HCEC 1CT (cell line): ENCODE measurements at places on chromosomes 2 and 18.

DNA sequence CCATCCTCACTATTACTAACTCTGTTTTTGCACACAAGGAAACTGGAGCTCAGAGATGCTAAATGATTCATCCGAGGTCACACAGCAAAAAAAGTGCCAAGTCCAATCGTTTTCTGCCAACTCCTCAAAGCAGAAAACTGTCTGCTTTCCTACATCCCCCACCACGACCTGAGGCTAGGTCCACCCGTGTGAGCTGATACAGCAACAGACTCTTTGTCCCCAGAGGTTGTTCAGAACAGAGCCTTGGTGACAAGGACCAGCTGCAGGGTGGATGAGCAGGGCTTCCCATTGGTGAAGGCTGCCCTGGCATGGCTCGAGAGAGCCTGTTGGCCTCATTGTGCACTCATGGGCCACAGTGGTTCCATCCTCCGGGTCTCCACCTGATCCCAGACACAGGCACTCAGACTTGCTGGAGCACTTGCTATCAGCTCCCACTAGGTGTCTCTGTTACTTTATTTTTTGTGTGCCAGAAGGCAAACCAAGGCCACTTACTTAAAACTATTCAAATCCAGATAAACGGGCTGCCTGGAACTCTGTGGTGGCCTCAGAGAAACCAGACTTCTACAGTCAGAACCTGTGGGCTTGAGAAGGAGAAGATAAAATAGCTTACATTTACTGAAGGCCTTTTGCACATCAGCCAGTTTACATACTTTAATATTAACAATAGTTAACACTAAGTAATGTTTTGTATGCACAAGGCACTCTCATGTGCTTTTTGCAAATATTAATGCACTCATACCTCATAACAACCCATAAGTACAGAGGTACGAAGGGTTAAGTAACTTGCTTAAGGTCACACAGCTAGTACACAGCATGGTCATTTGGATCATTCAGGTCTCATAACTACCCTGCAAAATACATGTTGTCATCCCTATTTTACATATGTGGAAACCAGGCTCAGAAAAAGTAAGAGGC, 62.9 kb upstream of the CTIF start:
- DNase-seq, result peak; percentile 77

GRCh38 chr2:240469740-240470139, 34.3 kb downstream of the GPC1 start:
- DNase-seq, result no peak

GRCh38 chr2:54088191-54088634, 27.2 kb upstream of the ACYP2 start:
- no peak for DNase-seq

- DNase-seq, result peak; percentile 56
Observed at GRCh38 chr2:135164431-135164830, 112.3 kb downstream of the RAB3GAP1 start.

DNA sequence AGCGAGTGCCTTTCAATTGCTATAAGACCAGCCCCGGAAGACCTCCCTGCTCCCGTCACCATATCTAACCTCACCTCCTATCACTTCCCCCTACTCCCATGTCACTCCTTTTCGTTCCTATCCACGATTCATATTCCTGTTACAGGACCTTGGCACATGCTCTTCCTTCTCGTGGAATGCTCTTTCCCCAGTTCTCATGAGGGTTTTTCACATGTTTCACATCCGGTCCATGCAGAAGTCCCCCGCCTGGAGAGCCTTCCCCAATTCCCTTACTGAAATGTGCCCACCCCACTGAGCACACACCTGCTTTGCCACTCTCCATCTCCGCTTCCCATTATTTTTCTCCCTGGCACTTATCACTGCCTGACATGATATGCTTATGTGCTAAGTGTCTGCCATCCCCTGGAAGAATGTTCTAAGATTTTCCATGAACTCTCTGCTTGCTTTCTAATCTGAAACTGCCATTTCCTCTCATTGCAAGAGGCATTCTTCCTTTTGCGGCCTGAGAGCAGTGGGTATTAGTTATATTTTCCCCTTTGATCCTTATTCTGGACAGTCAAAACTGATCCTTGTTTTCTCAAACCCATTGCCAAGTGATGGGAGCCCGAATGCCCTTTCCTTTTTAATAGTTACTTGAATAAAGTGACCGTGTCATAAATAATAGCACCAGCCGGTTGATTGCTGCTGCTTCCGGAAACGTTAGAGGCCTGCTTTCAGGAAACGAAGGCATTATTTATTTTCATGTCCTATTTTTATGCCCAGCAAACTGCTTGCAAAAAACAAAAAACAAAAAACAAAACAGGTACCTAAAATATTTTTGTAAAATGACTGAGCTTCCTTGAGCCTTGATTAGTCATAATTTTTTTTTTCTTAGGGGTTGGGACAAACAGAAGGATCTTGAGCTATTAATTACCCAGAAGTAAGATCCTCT, 127.9 kb downstream of the ZNF532 start:
- peak; percentile 55 for DNase-seq

DNA sequence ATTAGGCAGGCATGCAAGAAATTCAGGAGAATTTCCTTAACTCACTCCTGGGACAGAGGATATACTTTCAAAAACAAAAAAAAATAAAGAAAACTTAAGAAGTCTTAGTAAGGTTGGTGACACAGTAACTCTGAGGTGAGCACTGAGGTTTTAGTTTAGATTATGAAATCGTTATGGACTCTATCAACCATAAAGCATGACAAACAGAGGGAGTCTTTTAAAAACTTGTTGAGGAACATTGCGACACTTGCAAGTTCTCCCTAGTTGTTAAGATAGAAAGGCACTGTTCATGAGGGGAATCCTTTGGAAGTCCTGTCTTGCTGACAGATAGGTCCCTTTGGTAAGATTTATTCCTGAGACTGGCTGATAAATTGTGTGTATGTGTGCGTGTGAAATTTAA, 194.3 kb upstream of the ERBB4 start:
- no peak for DNase-seq

- peak; percentile 73 for DNase-seq
Observed at GRCh38 chr2:164737612-164738081, 104.0 kb downstream of the COBLL1 start.

- no peak for DNase-seq
Observed at GRCh38 chr18:47997338-47997780, 66.9 kb upstream of the SMAD2 start.

- peak; percentile 42 for DNase-seq
Observed at GRCh38 chr18:23453680-23454058, 582 bp downstream of the RIOK3 start.

DNA sequence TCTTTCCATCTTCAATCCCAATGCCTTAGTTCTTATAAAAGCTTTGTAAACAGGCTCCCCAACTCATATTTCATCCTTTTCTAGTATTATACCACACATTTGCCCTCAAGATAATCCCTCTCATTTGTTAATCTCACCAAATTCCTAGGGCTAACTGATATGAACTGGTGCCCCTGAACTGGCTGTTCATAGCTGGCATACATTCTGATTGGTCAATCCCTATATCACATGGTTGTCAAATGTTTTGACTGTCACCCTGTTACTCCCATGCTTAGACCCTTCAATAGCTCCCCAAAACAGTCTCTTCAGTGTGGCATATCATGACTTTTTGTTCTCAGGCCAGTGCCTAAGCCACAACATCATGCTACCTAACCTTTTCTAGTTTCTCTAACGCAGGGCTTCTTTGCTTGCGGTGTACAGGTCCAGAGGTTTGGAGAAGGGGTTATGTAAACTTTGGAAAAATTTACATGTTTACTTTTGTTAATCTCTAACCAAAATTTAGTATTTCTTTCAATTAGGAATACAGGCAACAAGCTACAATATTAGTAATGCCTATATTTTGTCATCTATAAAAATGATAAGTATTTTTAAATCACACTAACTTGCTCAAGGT, 30.5 kb downstream of the GDF7 start:
- no peak for DNase-seq

- no peak for DNase-seq
Observed at GRCh38 chr2:239004274-239005015, 156.6 kb downstream of the TWIST2 start.

DNA sequence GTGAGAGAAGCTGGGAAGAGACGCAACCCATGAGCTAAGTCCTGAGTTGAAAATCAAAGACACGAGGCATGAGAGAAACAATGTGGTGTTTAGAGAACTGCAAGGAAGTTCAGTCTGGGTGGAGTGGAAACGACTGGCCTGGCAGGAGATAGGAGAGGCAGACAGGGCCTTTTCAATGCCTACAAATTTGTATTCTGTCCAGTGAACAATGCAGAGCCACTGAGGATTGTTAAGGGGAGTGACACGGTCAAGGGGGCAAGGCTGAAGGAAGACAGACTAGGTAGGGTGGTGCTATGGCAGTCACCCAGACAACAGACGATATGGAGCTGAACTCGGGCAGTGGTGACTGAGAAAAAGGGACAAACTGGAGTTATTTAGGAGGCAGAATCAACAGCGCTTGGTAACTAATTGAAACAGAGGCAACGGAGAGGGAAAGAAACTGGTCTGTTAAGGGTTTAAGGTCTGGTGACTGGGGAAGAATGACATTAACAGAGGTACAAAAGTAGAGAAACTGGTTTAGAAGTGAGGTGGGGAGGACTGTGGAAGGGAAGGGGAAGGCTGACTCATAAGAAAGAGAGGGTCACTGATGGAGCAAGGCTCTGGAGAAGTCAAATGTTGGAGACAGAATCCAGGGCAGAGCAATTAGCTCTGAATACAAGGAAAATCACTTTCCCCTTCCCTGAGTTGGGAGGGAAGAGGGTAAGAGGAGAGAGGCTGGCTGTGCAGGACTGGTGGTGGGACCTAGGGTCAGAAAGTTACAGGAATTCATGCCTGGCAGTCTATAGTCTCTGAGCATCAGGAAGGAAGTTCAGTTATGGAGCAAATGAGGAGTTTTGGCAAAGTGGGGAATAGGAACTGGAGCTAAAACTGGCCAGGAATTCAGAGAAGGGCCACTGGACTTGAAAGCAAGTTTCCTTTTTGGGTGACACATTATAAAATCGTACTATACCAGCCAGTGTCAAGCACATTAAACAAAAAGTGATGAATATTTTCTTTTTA, 63.4 kb upstream of the CHRNA1 start:
- DNase-seq, result no peak

GRCh38 chr18:27656167-27656778, 471.2 kb upstream of the CHST9 start:
- DNase-seq, result no peak

DNA sequence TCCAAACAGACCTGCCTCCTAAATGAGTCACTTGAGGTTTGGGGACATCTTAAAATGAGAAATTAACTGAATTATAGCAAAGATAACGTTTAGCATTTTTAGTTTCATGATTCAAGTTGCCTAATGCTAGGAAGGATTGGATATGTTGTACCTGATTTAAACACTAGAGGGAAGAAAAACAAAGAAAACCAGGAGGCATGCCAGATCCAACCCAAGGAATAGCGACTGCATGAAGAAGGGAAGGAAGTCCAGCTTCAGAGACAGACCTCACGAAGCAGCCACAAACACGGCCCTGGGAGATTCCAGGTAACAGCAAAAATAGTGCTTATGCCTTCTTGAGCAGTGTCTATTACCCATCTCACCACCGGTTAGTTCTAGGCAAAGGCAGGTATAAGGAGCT, 499.9 kb upstream of the SPHKAP start:
- DNase-seq, result peak; percentile 68

DNA sequence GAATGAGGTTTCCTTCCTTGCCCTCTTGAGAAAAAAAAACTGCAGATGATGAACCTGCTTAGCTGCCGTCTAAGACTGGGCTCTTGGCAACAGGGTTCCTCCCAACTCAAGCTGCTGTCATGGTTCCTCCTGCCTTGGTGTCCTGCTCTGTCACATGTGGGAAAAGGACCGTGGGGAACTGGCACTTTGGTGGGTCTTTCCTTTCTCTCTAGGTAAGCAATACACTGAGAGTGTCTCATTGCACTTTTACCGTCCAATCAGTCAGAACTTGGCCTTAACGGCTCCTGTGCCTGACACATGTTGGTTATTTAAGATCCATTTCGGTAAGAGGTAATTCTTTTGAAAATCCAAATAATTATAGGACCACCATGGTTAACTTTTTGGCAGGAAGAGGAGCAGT, 60.8 kb upstream of the RNF152 start:
- no peak for DNase-seq

DNA sequence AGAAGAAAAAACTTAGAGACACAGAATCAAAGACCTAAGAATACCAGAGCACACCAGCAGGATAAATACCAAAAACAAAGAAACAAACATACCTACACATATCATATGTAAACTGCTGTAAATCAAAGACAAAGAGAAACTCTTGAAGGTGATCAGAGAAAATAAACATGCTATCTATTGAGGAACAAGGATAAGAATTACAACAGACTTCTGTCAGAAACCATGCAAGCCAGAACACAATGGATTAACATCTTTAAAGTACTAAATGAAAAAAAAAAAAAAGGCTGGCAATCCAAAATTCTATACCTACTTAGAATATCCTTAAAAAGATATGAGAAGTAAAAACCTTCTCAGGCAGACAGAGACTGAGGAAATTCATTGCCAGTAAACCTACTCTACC, 51.6 kb upstream of the MGAT4A start:
- DNase-seq, result no peak

DNA sequence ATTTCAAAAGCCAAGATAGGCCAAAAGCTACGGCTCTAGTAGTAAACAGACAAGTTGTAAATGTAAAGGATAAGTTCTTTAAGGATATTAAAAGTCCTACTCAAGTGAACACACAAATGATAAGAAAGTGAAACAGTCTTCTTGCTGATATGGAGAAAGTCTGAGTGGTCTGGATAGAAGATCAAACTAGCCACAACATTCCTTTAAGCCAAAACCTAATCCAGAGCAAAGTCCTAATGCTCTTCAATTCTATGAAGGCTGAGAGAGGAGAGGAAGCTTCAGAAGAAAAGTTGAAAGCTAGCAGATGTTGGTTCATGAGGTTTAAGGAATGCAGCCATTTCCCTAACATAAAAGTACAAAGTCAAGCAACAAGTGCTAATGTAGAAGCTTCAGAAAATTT, 111.7 kb upstream of the ZEB2 start:
- no peak for DNase-seq

- no peak for DNase-seq
Observed at GRCh38 chr2:236670235-236670620, 100.6 kb downstream of the ACKR3 start.

GRCh38 chr2:232793271-232793670, 16.9 kb upstream of the KCNJ13 start:
- no peak for DNase-seq

- DNase-seq, result no peak
Observed at GRCh38 chr2:171600126-171600525, 77.9 kb downstream of the CYBRD1 start.

- DNase-seq, result no peak
Observed at GRCh38 chr2:212494418-212495020, 44.1 kb downstream of the ERBB4 start.

GRCh38 chr2:9230881-9231280, 24.3 kb downstream of the ASAP2 start:
- no peak for DNase-seq

- peak; percentile 43 for DNase-seq
Observed at GRCh38 chr18:57561728-57562423, 24.6 kb downstream of the FECH start.

GRCh38 chr2:64568836-64569235, 44.7 kb downstream of the AFTPH start:
- no peak for DNase-seq

GRCh38 chr2:135817951-135818350, 19.0 kb downstream of the LCT start:
- DNase-seq, result no peak
